ENCODE measurements at places on chromosomes 1 and 21.

DNA sequence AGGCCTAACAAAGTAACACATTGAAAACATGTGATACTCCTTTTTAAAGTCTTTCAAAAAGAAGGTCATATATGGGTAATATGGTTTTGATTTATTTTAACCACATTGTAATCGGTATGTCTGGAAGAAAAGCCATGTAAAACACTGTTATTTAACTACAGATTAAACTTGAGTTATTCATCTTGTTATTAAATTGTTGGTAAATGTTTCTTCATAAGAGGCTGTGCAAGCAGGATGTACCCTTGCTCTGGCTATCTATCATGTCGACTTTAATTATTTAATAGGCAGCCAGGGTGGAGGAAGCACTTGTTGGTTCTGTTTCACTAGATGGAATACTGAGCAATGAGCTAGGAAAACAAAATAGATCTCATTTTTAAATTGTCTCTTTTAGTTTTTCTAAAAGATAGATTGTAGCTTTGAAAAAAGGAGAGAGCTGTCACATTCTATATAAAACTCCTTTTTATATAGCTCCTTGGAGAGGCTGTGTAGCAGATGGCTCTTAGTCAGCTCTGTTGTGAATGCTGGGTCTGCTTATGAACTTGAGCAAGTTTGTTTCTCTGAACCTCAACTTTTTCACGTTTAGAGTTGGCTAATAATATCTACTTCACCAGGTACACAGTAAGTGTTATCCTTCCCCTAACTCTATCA lies 39.5 kb downstream of the LRRC8B start:
- no peak for DNase-seq

- DNase-seq: no peak
Measured at GRCh38 chr1:97308131-97308530, 586.5 kb downstream of the PTBP2 start.

GRCh38 chr1:111516005-111516535 lies 12.6 kb upstream of the ADORA3 start:
- DNase-seq: peak; percentile 56

- DNase-seq: no peak
Measured at GRCh38 chr1:59061876-59062275, 235.0 kb upstream of the FGGY start.

GRCh38 chr1:33168556-33169289 lies 13.1 kb downstream of the TRIM62 start:
- DNase-seq: no peak

DNA sequence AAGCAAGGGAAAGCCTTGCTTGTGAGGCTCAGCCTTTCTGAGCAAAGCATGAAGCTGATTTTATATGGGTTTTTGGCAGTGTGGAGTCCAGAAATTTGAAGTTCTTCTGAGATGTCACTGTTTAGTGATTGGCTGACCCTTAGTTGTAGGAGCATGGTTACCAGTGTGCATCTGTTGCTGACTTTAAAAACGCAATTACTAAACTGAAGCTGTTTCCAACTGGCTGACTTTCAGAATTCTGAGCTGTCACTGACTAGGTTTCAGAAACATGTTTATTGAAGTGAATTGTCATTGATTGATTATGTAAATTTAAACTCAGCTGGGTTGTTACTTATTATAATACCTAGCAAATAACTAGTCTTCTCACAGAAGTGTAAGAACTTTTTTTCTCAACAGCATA lies 89.4 kb downstream of the PDE4B start:
- no peak for DNase-seq

DNA sequence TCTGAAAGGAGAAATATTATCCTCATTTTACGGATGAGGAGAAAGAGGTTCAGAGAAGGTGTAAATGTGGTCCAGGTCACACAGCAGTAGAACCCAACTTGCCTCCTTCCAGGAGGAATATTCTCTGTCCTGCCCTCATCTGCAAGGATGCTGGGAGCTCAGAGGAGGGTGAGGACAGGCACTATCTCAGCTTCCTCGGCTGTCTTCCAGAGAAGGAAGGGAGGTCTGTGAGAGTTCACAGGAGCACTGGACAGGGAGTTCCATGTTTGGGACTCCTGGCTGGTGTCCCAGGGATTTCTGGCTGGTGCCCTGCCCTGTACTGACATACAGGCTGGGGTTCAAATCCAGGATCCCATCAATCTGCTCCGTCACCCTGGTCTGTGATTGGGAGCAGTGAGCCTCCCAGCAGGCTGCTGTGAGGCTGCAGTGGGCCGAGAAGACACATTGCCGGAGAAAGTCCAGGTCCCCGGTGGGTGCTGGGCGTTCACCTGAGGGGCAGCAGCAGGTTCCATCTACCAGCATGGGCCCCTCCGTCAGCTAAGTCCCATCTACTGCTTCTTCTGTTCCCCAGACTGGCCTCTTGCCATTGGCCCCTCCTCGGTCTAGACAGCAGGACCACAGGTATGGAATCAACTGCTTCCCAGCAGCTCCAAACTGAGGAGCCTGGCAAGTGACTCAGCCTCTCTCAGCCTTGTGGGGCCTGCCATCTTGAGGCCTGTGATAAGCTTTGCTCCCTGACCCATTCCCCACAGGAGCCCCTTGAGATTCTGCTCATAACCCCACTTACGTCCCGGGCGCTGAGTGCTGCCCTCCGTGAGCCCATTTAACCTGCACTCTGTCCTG lies 8.5 kb upstream of the BSND start:
- no peak for DNase-seq

- no peak for DNase-seq
Measured at GRCh38 chr1:22662318-22662717, 9.3 kb downstream of the C1QB start.

DNA sequence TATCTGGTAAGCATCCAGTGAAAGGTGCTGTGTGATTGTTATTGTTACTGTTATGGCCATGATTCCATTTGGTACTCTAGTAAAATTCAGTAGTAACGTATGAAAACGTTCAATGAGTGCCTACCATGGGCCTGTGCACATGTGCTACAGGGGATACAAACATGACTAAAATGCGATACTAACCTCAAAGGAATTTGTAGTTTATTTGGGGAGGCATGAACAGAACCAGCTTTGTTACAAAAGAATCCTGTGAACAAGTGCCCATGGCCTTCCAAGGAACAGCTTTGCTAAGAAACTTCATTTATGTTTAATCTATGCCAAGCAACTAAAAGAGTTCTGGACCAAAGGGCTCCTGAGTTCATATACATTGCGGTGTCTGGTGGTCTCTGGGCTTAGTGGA lies 28.7 kb downstream of the PTGFR start:
- no peak for DNase-seq

DNA sequence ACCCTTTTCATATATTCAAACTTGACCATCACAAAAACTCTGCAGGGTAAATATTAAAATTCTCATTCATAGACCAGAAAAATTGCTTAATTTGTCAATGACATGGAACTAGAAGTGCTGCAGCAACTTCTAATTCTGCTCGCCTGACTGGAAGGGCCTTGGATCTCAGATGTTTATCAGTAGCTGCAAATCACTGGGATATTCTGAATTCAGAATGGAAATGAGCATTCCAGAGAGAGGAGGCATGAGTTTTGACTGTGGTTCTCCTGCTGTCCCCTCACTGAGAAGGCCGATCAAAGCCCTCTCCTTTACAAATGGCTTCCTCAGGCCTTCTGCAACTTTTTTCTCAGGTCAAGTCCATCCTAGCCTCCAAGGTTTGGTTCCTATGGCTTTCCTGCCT lies 171.3 kb upstream of the FAM78B start:
- no peak for DNase-seq

DNA sequence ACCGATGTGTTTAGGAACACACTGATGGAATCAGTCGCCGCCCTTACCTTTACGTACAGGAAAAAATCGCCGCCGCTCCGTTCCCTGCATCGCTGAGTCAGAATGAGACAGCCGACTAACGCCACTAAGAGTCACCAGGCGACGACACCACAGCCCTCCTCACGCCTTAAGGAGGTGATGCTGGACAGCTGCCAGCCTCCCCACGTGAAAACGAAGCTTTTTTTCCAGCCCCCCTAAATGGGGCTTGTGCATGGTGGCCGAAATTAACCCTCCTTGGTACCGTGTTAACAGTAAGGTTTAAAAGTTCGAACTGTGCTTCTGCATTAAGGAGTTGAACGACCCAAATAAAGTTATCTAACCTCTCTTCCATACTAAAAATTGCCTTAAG lies 511 bp downstream of the DNTTIP2 start:
- peak; percentile 77 for DNase-seq

DNA sequence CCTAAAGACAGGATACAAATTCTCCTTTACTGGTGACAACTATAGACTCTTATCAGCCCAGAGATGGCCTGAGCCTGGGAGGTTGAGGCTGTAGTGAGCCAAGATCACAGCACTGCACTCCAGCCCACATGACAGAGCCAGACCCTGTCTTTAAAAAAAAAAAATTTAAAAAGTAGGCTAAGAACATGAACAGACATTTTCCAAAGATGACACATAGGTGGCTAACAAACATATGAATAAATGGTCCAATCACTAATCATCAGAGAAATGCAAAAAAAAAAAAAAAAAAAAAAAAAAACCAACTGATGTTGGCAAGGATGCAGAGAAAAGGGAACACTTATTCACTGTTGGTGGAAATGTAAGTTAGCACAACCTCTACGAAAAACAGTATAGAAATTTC lies 65.0 kb downstream of the TOR3A start:
- DNase-seq: no peak

- DNase-seq: no peak
Measured at GRCh38 chr1:188386161-188386560, 1557.4 kb downstream of the PLA2G4A start.

DNA sequence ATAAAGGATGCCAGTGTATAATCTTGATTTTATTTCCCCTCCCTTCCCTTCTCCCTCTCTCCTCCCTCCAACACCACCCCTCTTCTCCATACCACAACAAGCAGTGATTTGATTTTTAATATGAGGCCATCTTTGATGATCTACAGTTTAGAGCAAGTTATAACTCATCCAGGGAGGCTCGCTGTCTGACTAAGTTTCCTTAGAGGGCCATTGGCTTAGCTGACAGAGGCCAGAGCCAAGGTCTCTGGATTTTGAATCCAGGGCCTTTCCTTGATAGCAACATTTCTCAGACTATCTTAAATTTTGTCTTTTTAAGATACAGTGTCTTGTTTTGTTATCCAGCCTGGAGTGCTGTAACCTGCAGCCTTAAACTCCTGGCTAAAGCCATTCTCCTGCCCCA lies 431.0 kb upstream of the USP24 start:
- no peak for DNase-seq

GRCh38 chr1:208179961-208180409 lies 64.2 kb downstream of the PLXNA2 start:
- no peak for DNase-seq

- no peak for DNase-seq
Measured at GRCh38 chr1:150596095-150596892, 16.9 kb upstream of the MCL1 start.

- no peak for DNase-seq
Measured at GRCh38 chr1:38870996-38871395, 2.2 kb downstream of the MYCBP start.

GRCh38 chr1:28258628-28259251 lies 578 bp upstream of the SESN2 start:
- no peak for DNase-seq

DNA sequence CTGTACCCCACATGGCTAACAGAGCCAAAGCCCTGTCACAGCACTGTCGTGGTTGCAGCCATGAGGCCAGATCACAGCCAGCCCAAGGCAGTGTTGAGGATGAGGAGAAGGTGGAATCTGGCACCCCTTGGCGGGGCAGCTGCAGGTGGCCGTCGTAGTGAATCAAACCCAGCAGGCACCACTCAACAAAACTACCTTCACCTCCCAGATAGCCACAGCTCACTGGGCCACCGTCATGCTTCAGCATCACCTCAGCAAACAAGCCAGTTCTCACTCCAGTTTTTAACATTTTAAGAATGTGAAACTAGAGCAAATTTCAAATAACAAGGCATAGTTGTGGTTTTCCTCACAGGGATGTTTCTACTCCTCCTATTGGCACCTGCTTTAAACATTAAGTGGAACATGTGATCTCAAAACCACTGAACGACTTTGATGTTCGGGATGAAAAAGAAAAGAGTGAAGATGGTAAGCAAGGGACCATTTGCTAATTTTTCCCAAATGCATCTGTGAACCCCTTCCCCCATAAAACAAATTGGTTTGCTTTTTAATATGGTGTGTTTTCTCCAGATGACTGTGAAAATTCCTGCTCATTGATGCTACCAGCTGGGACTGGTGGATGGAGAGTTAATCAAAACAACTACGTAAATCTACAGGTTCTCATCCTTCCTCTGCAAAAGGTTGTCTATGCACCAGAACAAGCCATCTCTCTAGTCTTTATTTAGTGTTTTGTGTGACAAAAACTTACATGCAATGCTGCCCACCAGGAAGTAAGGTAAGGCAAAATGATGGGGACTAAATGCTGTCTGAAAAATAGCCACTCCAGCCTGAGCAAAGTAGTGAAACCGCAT lies 45.5 kb downstream of the TOR1AIP2 start:
- no peak for DNase-seq

GRCh38 chr1:51643362-51643761 lies 26.5 kb downstream of the OSBPL9 start:
- DNase-seq: no peak

GRCh38 chr1:17540255-17541001 lies 930 bp downstream of the ARHGEF10L start:
- DNase-seq: no peak

DNA sequence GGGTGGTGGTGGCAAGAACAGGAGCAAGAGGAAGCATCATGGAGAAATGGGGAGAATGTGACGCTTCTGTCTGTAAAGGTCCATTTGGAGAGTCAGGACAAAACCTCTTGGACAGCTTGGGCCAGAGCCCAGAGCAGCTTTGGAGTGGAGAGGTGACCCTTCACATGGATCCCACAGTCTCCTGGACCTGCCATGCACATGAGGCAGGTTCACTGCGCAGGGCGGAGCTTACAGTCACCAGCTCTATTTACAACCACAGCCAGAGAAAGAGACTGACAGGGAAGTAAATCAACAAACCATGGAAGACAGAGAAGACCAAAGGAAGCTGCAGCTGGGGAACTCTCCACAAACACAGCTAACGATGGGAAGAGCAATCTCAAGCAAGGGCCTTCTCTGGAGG lies 828 bp upstream of the RGS8 start:
- no peak for DNase-seq

- no peak for DNase-seq
Measured at GRCh38 chr1:59237900-59238299, 59.0 kb upstream of the FGGY start.

DNA sequence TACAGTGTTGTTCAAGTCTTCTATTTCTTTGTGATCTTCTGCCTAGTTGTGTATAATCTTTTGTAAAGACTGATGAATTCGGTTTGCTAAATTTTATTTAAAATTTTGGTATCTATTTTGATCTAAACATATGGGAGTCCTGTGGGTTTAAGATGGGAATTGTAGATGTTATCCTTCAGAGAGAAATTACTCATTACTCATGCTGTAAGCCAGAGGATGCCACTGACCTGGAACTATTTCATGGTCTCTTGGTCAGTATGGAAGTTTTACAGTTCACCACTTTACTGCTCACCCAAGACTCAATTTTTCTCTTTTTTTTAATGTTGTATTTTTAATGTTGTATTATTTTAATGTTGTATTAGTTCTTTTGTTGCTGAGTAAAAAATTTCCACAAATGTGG lies 138.6 kb upstream of the B3GALT2 start:
- DNase-seq: no peak

- no peak for DNase-seq
Measured at GRCh38 chr1:162712317-162713029, 78.0 kb upstream of the HSD17B7 start.

Measured in activated T-cell treated with anti-CD3 and anti-CD28 coated beads, Interleukin-2, amount 50 U/mL, for 1 hour (primary cell).